ENCODE measurements at places on chromosomes 4 and X.

GRCh38 chr4:2797545-2798305, 4.8 kb downstream of the SH3BP2 start:
- no peak for DNase-seq

GRCh38 chrX:37000140-37000539, 8.0 kb upstream of the FAM47C start:
- no peak for DNase-seq

- no peak for DNase-seq
These were observed 34.4 kb downstream of the BBS12 start for GRCh38 chr4:122766950-122767349.

GRCh38 chrX:101347859-101348451, 587 bp downstream of the TIMM8A start:
- DNase-seq = no peak

DNA sequence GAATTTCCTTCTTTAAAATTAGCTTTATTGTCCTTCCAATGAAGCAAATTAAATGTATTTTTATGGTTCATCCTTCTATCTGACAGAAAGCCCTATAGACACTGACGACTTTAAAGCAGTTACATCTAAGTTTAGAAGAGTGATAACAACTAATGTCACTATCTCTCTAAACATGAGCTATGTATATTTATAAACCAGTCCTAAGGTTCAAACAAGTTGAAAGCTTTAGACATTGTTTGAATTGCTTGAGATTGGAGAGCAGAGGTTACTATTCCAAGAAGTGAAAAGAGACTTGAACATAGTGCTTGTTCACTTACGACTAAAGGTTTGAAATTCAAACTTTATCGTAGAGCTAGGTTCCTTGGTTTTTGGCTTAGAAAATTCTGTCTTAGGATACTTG, 30.2 kb upstream of the EIF1AX start:
- no peak for DNase-seq

- no peak for DNase-seq
These were observed 173.2 kb upstream of the TBL1X start for GRCh38 chrX:9291629-9292028.

Data from stimulated activated CD8-positive, alpha-beta memory T cell treated with anti-CD3 and anti-CD28 coated beads, Interleukin-4, amount 100 ng/mL, for 1 hour (primary cell).